Fibroblast of mammary gland (primary cell): ENCODE measurements at places on chromosomes 3 and 15.

DNA sequence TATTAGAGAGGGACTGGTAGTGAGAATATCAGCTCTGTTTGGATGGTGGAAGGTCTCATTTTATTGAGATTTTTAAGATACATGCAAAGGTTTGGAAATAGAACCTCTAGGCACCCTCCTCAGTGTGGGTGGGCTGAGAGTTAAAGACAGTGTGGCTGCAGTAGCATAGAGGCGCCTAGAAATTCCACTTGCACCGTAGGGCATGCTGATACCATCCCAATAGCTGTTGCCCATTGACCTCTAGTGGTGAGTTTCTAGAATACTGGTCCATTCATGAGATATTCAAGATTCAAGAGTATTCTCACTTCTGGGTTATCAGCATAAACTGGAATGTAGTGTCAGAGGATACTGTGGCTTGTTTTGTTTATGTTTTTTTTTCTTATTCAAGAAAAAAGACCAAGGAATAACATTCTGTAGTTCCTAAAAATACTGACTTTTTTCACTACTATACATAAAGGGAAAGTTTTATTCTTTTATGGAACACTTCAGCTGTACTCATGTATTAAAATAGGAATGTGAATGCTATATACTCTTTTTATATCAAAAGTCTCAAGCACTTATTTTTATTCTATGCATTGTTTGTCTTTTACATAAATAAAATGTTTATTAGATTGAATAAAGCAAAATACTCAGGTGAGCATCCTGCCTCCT is 87.2 kb downstream of the TGFBR2 start:
- DNase-seq, result peak; percentile 74

DNA sequence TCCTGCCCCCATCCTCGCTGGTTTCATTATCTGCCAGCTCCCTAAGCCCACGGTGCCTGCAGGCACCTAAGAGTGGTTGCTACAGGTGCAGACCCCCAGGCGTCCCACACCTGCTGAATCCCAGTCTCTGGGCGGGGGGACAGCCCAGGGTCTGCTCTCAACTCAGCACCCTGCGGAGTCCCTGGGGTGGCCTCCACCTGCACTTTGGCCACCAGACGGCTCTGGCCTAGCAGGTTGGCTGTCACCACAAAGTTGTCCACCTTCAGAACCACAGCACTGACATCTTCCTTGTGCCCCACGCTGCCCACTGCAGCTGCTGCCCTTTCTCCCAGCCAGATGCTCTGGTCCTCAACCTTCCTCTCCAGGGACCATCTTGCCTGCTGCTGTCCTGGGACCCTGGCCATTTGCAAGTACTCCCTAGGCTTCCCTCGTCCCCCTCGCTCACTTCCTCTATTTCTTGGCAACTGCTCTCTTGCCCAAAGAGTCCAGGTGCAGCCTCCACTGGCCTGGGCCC is 34.9 kb upstream of the SNRPA1 start:
- no peak for DNase-seq

GRCh38 chr15:42171795-42172194 is 15.4 kb upstream of the PLA2G4F start:
- DNase-seq, result no peak

DNA sequence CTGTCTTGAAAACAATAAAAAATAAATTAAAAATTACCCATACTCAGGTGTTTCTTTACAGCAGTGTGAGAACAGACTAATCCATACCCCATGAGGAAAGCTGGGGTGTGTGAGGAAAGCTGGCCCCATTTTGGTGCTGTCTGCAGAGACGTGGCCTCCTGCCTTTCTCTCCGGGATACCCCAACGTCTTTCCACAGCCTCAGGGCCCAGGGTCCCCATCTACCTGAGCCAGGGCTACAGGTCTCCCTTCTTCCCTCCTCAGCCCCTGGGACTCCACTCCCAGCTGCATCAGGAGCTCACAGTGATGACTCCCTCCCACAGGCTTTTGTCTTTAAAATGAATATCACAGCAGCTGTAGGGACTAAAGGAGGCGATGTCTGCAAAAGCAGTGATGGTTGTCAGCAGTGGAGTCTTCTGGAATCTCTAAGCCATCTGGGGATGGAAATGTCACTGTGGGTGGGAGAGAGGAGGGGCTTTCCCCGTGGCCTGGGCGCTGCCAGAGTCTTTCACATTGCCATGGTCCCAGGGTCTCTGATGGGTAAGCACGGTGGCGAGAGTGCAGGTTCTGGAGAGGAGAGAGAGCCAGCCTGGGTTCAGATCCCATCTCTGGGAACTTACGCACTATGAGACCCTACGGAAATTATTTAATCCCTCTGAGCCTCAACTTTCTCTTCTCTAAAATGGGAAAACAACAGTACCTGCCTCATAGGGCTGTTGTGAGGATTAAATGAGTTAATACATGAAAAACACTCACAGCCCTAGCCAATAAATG is 259.3 kb downstream of the PLCL2 start:
- DNase-seq, result no peak

DNA sequence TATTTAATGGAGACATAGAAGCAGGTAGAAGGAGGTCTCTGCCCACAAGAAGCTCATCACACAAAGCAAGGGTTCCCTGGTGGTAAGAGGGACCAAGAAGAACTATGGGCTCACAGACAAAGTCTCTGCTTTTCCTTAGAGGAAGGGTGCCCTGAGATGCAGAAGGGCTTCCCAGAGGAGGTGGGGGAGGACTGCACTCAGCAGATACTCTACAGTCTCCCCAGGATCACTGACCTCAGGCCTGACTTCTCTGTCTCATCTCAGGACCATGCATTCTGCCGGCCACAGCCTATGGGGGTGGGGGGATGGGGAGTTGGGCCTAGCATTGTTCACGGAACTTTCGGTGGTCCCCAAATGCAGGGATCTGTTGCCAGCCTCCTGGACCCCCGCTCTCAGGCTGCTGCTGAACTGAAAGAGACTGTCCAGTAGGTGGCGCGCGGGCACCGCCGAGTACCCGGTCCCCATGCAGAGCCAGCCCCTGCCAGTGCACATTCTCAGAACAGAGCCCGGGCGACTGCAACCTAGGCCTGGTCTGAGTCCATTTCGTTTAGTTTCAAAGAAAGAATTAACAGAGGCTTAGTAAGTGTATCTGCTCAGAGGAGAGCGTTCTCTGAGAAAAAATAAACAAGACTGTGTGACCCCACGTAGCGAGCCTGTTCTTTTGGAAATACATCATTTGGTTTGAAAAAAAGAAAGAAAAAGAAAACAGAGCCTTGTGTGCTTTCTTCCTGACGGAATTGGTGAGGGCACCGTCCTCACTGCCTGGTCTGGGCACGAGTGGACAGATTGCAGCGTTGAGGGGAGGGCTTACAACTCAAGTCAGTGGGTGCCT is 74.1 kb downstream of the LRTM1 start:
- peak; percentile 60 for DNase-seq

DNA sequence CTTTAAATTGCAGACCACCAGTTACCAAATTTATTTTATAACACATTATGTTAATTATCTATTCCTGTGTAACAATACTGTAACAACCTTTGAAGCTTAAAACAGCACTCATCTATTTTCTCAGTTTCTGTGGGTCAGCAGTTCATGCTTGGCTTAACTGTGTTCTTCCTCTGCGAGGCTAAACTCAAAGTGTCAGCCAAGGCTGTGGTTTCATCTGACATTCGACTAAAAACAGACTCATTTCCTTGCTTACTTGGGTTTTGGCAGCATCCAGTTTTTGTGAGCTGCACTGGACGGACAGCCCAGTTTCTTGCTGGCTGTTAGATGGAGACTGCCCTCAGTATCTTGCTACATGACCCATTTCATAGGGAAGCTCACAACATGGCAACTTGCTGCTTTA is 247.3 kb upstream of the KCNH8 start:
- DNase-seq, result no peak

DNA sequence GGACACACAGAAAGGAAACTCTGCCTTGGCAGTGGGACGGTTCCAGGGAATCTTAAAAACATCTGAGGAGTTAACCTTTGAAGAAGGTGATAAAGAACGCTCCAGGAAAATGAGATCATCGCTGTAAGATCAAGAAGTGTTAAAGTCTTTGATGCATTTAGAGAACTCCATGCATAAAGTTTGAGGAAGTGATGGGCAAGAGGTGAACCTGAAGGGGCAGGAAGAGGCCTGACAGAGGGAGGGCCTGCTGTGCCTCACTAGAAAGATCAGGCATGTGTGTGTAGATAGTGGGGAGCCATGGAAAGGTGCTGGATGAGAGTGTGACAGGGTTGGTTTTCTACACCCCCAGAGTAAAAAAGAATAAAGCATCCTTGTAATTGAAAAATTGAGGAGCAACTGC is 889.2 kb downstream of the MCTP2 start:
- DNase-seq, result no peak

GRCh38 chr3:24505691-24506550 is 11.3 kb upstream of the THRB start:
- DNase-seq, result peak; percentile 95

DNA sequence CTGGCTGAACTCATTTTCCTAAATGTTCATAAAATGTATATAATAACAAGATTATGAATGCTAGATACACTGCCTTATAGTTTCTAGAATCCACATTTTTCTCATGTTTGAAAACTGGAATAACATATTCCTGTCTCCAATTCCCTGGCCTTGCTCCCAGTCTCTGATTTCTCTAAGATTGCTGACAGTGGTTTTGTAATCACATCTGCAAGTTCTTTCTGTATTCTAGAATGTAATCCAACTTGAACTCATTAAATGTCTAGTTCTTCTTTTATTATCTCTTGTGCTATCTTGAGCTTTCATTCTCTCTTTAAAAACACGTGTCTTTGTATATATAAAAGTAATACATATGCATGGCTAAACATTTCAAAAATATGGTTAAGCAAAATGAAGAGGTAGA is 215.2 kb upstream of the ADAMTS9 start:
- DNase-seq, result peak; percentile 30

GRCh38 chr3:153442799-153443487 is 280.9 kb downstream of the RAP2B start:
- DNase-seq, result no peak

GRCh38 chr15:85412066-85412465 is 31.7 kb downstream of the AKAP13 start:
- DNase-seq, result peak; percentile 76

GRCh38 chr15:73924171-73924921 is 1.9 kb upstream of the LOXL1 start:
- peak; percentile 91 for DNase-seq

DNA sequence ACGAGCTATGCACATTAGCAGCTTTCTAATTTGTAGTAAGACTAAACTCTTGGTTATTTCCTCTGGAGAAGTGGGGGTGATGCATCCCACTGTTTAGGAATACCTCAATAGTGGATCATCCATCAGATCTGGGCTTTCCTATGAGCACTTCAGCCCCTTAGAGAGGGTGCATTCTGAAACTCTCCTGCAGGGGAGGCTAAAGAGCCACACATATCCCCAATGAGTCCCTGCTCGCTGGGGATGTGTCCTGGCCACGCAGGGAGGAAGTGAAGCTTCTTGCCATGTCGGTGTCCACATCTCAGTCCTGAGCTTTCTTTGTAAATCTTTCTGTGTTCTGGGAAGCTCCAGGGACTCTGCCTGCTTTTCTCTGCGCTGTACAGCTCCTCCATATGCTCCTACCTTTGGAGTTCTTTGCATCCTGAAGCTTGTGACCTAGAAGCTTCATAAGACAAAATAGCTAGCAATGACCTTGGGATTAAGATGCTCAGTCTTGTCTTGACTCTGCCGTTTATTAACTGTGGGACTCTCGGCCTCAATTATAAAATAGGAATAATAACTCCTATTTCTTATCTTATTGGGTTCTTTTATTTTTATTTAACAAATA is 28.3 kb upstream of the MASP1 start:
- DNase-seq, result peak; percentile 75

DNA sequence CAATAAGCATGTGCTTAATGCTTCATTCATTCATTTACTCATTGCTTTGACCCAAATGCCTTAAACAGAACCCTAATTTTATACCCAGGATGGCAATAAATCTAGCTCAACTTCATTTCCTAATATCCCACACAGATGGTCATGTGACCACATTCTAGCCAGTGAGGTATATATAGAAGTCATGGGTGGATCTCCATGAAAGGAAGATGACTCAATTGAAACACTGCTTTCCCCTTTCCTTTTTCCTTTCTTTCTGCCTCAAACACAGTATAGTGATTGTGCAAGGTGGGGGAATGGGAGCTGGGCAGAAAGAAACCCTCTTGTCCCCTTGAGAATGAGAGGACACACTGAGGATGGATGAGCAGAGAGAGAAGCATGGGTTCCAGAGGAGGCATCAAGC is 183.5 kb upstream of the PRICKLE2 start:
- DNase-seq, result peak; percentile 58

GRCh38 chr3:45932112-45932511 is 11.2 kb upstream of the CXCR6 start:
- DNase-seq, result no peak

GRCh38 chr15:66619152-66619903 is 53.5 kb upstream of the LCTL start:
- DNase-seq, result peak; percentile 68

DNA sequence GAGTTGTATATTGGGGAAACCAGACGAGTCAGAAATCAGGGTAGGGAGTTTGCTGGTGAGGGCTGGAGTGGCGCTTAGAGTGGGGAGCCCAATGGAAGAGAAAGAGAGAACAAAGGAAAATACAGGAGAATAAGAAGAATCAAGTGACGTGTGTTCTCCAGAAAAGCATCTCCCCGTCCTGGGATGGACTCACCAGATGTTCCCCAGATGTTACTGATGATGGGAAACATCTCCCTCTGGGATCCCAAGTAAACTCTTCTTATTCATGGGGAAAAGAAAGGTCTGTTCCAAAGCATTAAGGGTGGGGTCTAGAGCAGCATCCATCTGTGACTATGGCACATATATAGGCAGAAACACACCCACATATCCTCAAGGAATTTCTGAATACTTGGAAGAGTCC is 3.0 kb upstream of the CSRNP1 start:
- DNase-seq, result peak; percentile 91

- no peak for DNase-seq
Measured at GRCh38 chr3:173911446-173911845, 513.9 kb downstream of the NLGN1 start.

- DNase-seq, result peak; percentile 31
Measured at GRCh38 chr3:71305231-71306206, 278.0 kb downstream of the FOXP1 start.

DNA sequence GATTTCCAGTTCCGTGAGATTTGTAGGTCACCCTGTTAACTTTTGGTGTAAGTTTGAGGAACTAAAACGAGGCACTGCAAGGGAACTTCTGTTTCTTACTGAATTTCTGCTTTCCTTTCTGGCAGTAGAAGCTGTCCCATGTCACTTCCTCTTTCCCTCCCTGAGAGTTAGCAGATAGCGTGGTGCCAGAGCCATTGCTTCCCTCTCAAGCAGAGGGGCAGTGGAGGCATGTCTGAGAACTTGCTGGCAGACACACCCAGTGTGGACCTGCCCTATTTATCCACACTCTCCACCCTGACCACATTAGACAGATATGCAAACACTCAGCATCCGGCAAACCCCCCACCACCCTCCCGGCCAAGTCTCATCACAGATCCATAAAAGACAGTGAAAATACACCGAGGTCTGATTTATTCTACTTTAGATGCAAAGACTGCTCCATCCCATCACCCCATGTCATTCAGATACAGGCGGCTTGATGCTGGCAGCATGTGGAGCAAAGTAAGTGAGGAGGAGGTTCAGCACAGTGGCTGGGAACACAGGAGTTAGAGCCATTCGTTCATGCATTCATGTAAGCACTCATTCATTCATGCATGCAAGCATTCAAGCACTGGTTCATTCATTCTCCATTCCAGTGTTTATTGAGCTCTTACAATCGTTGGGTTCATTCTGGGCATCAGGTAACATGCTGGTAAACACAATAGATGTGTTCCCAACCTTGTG is 324.7 kb downstream of the SHQ1 start:
- DNase-seq, result no peak
